ENCODE measurements at places on chromosomes 7 and 10.

- no peak for DNase-seq
Observed at GRCh38 chr7:5709347-5709950, 72.0 kb downstream of the RNF216 start.

- DNase-seq: no peak
Observed at GRCh38 chr7:828793-829561, 3.3 kb upstream of the SUN1 start.

DNA sequence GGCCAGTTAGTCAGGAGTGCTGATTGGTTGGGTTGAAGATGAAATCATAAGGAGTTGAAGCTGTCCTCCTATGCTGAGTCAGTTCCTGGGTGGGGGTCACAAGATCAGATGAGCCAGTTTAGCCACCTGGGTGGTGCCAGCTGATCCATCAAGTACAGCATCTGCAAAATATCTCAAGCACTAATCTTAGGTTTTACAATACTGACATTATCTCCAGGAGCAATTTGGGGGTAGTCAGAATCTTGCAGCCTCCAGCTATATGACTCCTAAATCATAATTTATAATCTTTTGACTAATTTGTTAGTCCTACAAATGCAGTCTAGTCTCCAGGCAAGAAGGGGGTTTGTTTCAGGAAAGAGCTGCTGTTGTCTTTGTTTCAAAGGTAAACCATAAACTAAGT, 184.1 kb upstream of the STK17A start:
- DNase-seq: no peak

GRCh38 chr7:7681936-7682329, 36.5 kb downstream of the RPA3 start:
- no peak for DNase-seq

- no peak for DNase-seq
Observed at GRCh38 chr7:137009404-137009803, 141.0 kb downstream of the CHRM2 start.

Data from retina (tissue), 1 donor.